Thyroid gland (tissue), 4 donors: ENCODE measurements at places on chromosomes 4 and X.

DNA sequence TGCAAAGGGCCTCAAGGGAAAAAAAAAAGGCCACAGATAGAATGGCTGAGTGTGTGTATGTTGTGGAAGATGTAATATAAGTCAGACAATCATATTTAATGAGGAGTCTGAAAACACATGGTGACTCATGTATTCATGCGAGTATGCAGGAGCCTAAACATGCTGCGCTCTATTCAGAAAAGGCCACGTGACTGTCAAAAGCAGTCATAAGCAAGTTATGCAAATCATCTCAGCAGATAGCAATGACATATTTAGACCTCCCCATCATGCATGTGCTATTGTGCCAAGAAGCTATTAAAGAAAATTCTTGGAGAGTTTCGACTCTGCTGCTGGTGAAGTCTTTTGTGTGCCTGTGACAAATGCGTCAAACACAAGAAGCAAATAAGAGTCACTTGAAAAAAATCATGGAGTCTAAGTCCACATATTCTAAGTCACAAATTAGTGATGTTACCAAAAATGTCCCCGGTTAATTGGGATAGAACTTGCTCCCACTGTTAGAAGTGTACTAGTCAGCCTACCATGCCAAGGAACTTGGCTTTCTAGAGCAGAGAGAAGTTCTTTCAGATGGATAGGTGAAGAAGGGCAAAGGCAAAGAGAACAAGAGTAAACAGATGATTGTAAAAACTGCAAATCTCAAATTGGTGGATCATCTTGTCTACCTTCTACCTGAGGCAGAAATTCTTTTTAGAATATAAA lies 5.0 kb downstream of the LNX1 start:
- DNase-seq: no peak

- DNase-seq: peak; percentile 82
Observed at GRCh38 chrX:136909706-136910564, 29.4 kb upstream of the RBMX start.

- DNase-seq: no peak
Observed at GRCh38 chr4:48445704-48446103, 37.4 kb upstream of the SLC10A4 start.

GRCh38 chr4:76920715-76921114 lies 22.8 kb upstream of the SOWAHB start:
- no peak for DNase-seq
